GM12878 (cell line): ENCODE measurements at places on chromosomes 6 and 20. TPM values are rescaled to one million over a fixed set of nuclear protein-coding genes. Genes with fewer than 3 reads are reported as not detected.

DNA sequence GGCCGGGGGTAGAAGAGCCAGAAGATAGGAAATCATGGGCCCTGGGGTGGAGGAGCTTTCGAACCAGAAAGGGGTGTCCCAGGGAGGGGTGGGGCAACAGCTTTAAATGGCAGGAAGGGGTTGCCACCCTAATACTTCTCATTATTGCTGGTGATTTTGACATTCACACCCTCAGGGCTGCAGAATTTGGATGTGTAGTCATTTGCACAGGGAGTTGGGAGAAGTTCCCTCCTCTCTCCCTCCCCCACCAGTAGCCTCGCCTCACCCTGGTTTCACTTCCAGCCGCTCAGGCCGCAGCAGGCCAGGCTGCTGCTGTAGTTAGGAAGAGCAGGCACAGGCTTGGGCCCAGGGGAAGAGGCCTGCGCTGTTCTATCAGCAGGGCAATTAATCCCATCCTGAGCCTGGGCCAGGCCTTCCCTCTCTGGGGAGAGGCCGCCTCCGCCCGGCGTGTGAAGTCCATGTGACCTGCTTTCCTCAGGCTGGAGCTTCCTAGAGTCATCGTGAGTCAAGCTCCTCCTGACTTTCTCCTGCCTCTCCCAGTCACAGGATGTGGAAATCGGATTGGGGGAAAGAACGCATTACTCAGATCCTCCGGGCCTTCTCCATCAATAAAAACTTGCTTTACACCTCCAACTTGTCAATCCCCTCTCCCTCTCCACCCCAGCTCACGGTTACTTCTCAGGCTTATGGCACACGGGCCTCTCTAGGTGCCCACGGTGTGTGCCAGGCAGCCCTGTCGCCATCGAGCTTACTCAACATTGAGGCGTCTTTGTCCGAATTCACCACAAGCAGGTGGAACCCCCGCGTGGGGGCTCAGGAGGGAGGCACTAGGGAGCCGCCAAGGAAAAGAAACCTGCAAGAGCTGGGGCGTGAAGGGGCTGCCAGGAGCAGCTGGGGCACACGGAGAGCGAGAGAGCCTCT is 7.8 kb downstream of the ADTRP start:
- H3K27me3 ChIP-seq = no peaks in the 10 kb centered on the region
- no peak for DNase-seq
- H3K36me3 ChIP-seq = no peaks in the 10 kb centered on the region
- H3K27ac ChIP-seq = no peak overlapping the region
- H3K4me3 ChIP-seq = no peak overlapping the region

Gene PAK5
- total RNA-seq = not detected in 2 replicates

DNA sequence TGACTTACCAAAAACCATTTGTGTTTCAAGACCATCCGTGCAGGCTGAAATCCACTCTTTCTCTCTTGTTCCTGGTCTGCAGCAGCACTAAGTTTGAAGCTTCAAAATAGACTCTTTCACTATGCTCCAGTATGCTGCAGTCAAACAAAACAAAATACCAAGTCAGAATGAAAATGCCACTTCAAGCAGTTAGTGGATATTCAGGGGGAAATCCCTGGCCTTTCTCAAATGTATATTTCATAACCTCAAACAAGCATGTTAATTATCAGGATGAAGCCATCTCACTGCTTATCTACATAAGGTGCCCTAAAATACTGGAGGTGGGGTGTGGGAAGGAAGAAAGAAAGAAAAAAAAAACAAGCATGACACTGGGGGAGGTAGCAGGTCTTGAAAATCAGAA is 103.5 kb downstream of the ATXN1 start:
- peaks cover 37% of the 10 kb centered on the region for H3K4me1 ChIP-seq
- DNase-seq = no peak
- peaks cover 5% of the 10 kb centered on the region for H3K36me3 ChIP-seq
- peak overlapping the region; percentile 15; the same call in 1 of the 2 replicates for H3K27ac ChIP-seq
- H3K4me3 ChIP-seq = peak overlapping the region; percentile 14; the same call in 1 of the 2 replicates

Gene CALHM5
- not detected in 2 replicates for total RNA-seq

- no peaks in the 10 kb centered on the region for H3K36me3 ChIP-seq
- no peak for DNase-seq
- H3K4me1 ChIP-seq = no peaks in the 10 kb centered on the region
- H3K4me3 ChIP-seq = no peak overlapping the region
These were observed 327.3 kb upstream of the HSF2 start for GRCh38 chr6:122072014-122072647.

- H3K4me1 ChIP-seq = peaks cover 37% of the 10 kb centered on the region
These were observed 26.0 kb downstream of the TRAM2 start for GRCh38 chr6:52550870-52551269.
